ENCODE measurements at places on chromosomes 7 and 10. TPM values are rescaled to one million over a fixed set of nuclear protein-coding genes. Genes with fewer than 3 reads are reported as not detected.

- DNase-seq = no peak
- no peak overlapping the region for H3K27ac ChIP-seq
- no peaks in the 10 kb centered on the region for H3K27me3 ChIP-seq
- no peak overlapping the region for H3K4me3 ChIP-seq
- no peaks in the 10 kb centered on the region for H3K36me3 ChIP-seq
These were observed 90.9 kb downstream of the DIP2C start for GRCh38 chr10:598415-599170.

WNT8B gene
- not detected for total RNA-seq

DNA sequence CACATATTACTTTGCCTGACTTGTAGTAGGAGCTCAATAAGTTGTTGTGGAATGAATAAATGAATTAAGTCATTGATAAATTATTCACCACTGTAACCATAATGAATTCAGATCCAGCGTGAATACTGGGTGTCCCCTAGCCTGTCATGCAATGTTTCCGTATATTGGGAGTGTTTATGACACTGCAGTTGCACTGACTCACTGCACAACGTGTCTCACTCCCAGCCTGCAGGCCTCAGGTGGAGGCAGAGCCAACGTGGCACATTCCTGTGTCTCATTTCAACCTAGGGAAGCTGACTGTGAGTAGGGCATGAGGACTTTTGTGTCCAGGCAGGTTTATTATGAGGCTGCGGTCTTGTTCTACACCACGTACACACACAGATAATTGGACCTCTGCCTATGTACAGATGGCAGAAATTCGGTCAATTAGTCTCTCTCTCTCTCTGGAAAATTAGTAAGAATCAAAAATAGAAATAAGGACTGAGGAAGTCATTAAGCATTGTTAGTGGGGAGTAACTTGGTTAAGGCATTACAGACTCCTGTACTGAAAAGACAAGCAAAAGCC, 299.1 kb upstream of the IGFBP3 start:
- DNase-seq = no peak
- no peak overlapping the region for H3K27ac ChIP-seq
- peaks cover 16% of the 10 kb centered on the region for H3K27me3 ChIP-seq
- no peak overlapping the region for H3K4me3 ChIP-seq
- no peaks in the 10 kb centered on the region for H3K36me3 ChIP-seq

DNA sequence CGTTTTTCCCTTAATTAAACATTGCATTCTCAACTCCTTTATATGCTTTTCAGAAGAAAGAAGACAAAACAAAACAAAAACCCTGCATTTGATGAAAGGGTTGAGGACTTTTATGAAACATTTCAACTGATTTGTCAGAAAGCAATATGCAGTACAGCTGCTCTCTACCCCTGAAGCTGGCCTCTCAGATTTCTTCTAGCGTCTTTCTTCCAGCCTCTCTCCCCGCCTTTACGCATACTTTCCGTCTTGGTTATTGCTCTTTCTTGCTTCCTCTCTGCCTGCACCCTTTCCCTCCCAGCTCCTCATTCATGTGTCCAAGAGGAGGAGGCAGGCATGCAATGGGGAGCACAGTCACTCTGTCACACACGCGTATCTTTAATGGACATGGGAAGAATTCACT, 91.0 kb upstream of the COL1A2 start:
- no peak overlapping the region for H3K27ac ChIP-seq
- H3K4me3 ChIP-seq = no peak overlapping the region
- no peak for DNase-seq

DNA sequence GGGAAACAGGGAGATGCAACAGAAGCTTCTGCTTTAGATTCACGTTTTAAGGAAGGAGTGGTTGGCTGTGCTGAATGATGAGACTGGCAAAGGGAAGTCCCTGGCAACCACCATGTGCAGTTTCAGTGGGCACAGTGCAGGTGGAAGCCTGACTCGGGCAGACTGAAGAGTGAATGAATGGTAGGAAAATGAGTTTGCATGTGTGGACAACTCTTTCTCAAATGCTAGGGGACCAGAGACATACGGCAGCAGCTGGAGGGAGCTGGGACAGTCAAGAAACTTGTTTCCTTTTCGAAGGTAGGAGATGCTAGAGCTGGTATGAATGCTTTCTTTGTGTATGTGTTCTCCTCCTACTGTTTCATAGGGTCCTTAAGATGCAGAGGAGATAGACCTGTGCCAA, 29.0 kb downstream of the PODXL start:
- peaks cover 9% of the 10 kb centered on the region for H3K4me1 ChIP-seq
- H3K36me3 ChIP-seq = no peaks in the 10 kb centered on the region
- H3K27ac ChIP-seq = no peak overlapping the region
- H3K4me3 ChIP-seq = no peak overlapping the region

DNA sequence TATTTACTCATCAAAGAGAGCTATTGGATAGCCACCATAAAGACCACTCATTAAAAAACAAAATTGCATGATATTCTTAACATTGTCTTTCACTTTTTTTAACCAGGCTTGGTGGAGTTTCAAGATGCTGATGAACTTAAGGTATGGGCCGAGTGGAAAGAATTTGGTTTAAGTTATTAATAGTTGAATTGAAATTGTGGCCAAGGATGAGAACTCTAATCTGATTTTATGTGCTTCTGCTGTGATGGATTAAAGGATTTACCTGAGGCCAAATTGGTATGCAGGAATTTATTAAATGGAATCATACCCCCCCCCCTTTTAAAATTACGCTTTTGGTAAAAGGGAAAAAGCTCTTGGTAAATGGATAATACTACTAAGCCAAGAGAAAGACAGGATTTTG, 33.8 kb upstream of the TOMM7 start:
- no peak overlapping the region for H3K4me3 ChIP-seq
- H3K4me1 ChIP-seq = peaks cover 26% of the 10 kb centered on the region
- no peaks in the 10 kb centered on the region for H3K36me3 ChIP-seq
- DNase-seq = no peak
- H3K27me3 ChIP-seq = no peaks in the 10 kb centered on the region
- no peak overlapping the region for H3K27ac ChIP-seq

TMEM176A gene
- total RNA-seq = not detected

NPSR1 gene
- not detected for total RNA-seq

PPP1R17 gene
- not detected for total RNA-seq

DNA sequence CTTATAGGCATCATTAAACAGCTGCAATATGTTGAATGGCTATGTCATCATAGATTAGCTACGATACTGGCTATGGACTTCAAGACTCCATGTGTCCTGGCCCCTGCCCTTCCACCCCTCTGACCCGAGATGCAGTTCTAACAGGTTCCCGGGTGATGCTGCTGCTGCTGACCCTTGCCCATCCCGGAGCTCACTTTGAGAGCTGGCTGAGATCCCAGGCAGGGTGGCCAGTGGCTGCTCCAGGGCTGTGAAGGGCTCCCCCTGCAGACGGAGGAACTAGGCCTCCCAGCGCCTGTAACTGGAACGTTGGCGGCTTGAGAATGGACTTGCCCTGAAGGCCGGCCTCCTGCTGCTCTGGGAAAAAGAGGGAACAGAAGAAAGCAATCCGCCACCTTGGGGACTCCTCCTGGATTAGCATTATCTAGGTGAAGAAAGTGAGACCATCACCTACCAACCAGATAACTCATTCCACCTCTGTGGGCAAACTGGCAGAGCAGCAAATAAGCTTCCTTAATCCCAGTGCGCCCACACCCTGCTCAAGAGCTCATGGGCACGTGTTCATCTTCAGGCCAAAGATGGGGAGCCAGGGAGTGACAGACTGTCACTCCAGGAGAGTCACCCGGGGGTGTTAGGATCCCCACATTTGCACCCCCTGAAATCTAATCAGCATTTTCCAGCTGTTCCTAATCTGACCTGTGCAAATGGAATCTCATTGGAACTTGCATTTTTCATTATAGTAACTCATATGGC, 56.8 kb downstream of the PARP12 start:
- H3K4me3 ChIP-seq = no peak overlapping the region
- H3K27ac ChIP-seq = no peak overlapping the region
- no peaks in the 10 kb centered on the region for H3K27me3 ChIP-seq
- H3K36me3 ChIP-seq = no peaks in the 10 kb centered on the region

GRCh38 chr7:64888561-64888900, 14.5 kb upstream of the ZNF273 start:
- no peak for DNase-seq
- H3K36me3 ChIP-seq = no peaks in the 10 kb centered on the region
- peak overlapping the region; percentile 95 for H3K4me3 ChIP-seq

SUGCT gene
- 3.6 TPM for total RNA-seq

DNA sequence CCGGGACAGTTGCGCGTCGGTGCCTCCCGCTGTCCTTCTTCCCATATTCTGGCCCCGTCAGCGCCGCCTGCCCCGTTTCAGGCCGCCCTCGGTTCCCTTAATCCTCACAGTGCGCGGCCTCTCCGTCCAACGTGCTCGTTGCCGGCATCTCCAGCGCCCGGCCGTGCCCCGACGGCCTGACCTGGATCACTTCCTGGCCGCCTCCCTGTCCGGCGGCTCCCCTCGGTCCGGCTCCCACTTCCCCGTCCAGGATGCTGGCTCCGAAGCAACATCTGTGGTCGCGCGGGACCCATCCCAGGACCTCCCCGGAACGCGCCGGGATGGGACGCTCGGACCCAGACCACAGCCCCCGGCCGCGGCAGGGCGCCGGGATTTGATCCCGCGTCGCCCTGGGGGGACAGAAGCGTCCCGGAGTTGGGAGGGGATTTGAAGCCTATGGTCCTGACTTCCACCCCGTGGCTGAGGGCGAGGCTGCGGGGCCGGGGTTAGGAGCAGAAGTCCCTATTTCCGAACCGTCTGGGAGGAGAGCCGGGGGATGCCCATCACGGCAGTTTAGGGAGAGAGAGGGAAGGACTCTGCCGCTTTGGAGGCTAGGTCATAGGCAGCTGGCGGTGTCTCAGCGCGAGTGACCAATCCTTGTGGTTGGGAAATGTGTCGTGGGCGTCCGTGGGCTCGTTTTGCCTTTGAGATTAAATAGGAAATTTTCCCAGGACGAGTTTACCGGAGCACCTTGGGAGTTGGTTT, 53.8 kb downstream of the KCTD7 start:
- no peak overlapping the region for H3K27ac ChIP-seq
- DNase-seq = no peak
- H3K27me3 ChIP-seq = no peaks in the 10 kb centered on the region

GRCh38 chr10:63573068-63573697, 52.0 kb downstream of the REEP3 start:
- peaks cover 18% of the 10 kb centered on the region for H3K4me1 ChIP-seq
- H3K27ac ChIP-seq = peak overlapping the region; percentile 80
- peaks cover 16% of the 10 kb centered on the region for H3K36me3 ChIP-seq

RAMP3 gene
- not detected for total RNA-seq

TM9SF3 gene
- 79.4 TPM for total RNA-seq

FKBP6 gene
- not detected for total RNA-seq

GRCh38 chr7:156192921-156193320, 380.7 kb upstream of the SHH start:
- DNase-seq = no peak
- no peaks in the 10 kb centered on the region for H3K4me1 ChIP-seq
- no peak overlapping the region for H3K4me3 ChIP-seq
- H3K27ac ChIP-seq = no peak overlapping the region

DNA sequence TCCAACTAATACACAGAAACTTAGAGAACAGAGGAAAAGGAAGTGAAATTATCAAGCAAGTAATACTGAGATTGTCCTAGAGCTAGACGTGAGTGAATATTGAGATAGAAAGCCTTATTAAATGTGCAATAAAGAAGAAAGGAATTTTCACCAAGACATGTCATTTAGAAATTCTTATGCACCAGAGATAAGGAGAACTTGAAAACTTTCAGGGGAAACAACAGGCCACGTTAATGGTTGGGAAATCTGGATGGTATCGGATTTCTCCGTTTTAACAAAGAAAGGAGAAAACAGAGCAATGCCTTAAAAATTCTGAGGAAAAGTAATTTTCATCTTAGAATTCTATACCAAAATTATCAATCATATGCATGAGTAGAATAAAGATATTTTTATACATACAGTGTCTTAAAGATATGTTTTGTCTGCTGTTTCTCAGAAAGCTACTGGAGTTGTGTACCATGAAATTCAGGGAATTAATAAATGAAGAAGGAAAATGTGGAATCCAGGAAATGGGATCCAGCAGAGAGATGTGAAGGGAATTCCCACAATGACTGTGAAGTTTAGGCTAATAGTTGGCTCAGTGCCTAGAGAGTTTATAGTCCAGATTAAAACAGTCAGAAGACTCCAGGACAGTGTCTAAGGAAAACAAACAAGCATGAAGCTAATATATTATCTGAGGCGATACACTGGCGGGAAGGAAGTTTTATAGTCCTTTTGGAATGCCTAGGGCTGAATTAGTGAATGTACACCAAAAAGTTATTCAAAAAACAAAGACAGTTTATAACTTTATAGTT, 159.5 kb downstream of the PPP1R9A start:
- no peak overlapping the region for H3K4me3 ChIP-seq
- no peak overlapping the region for H3K27ac ChIP-seq
- H3K27me3 ChIP-seq = no peaks in the 10 kb centered on the region
- no peaks in the 10 kb centered on the region for H3K4me1 ChIP-seq

DNA sequence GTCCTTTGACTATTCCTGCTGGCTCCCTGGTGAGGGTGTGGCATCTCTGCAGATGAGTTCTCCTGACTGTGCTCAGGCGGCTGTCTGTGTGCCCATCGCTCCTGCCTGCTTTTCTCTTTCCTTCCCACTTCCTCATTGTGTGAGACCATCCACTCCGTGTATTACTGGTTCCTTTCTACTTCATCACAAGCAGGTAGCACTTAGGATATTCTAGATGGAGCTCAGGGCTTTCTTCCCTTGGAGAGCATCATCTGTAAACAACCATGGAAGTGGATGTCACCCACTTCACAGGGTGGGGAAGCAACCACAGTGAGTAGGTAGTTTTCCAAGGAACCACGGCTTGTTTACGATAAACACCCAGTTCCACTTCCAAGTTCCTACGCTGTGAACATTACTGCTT, 15.7 kb downstream of the DNAJB6 start:
- H3K27me3 ChIP-seq = no peaks in the 10 kb centered on the region
- peak overlapping the region; percentile 11 for H3K27ac ChIP-seq
- peaks cover 92% of the 10 kb centered on the region for H3K4me1 ChIP-seq
- H3K4me3 ChIP-seq = peak overlapping the region; percentile 62
- no peaks in the 10 kb centered on the region for H3K36me3 ChIP-seq
- DNase-seq = no peak

- H3K4me1 ChIP-seq = peaks cover 88% of the 10 kb centered on the region
- no peak overlapping the region for H3K27ac ChIP-seq
- peaks cover 19% of the 10 kb centered on the region for H3K36me3 ChIP-seq
- no peak overlapping the region for H3K4me3 ChIP-seq
These were observed 6.4 kb downstream of the LCOR start for GRCh38 chr10:96838529-96838928.

GRCh38 chr10:6659451-6659850, 79.4 kb upstream of the PRKCQ start:
- H3K27me3 ChIP-seq = peaks cover 3% of the 10 kb centered on the region
- peaks cover 3% of the 10 kb centered on the region for H3K4me1 ChIP-seq
- no peak for DNase-seq
- H3K4me3 ChIP-seq = no peak overlapping the region
- peaks cover 2% of the 10 kb centered on the region for H3K36me3 ChIP-seq

MMP21 gene
- total RNA-seq = 0.18 TPM

GRCh38 chr7:71824006-71824760, 588.0 kb downstream of the CALN1 start:
- H3K4me3 ChIP-seq = no peak overlapping the region
- H3K27me3 ChIP-seq = no peaks in the 10 kb centered on the region
